AG09319 (cell line): ENCODE measurements at places on chromosomes 2 and 18.

GRCh38 chr18:78587096-78587495 lies 392.5 kb upstream of the SALL3 start:
- no peak for DNase-seq

- no peak for DNase-seq
Measured at GRCh38 chr2:133954636-133955035, 299.2 kb upstream of the MGAT5 start.

- DNase-seq: no peak
Measured at GRCh38 chr2:232318169-232318855, 60.2 kb upstream of the ALPP start.

- no peak for DNase-seq
Measured at GRCh38 chr2:200741468-200742202, 70.1 kb upstream of the BZW1 start.

- DNase-seq: no peak
Measured at GRCh38 chr2:189298038-189298437, 118.5 kb upstream of the COL5A2 start.

DNA sequence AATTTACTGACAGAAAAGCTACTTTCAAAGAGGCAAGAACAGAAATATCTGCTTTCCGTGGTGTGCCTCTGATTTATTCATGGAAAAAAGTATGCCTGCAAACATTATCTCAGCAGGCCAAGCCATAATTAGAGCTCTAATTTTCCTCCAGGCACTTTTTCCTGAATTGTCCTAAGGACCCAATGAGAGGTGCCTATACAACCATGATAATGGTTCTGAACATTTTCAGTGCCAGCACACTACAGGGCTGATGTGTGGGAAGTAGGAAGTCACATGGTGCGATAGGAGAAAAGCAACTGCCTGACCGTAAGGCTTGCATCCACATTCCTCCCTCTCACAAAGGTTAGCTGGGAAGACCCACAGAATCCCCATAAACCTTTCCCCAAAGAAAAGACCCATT lies 45.9 kb upstream of the EGR4 start:
- no peak for DNase-seq
